ENCODE measurements at places on chromosomes 5 and 9.
A peak's percentile ranks its signal among the peaks of the same experiment; 100 is the strongest.

- DNase-seq, result peak; percentile 33
Measured at GRCh38 chr9:119968836-119969707, 599.8 kb upstream of the BRINP1 start.

DNA sequence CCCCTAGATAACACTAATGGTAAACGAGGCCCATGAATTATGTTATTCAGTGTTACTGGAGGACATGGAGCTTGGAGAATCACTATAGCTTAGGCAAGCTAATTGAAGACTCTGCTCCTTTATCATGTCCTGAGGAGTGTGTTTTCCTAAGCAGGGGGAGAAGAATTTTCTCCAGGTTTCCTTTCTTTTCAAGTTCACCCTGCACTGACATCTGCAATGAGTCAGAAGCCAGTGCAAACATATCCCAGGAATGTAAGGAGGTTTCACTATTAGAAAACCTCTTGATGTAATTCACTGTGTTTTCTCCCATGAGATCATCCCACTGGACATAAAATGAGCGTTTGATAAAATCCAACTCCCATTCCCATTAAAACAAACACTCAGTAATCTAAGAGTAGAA is 75.6 kb downstream of the DMRT2 start:
- DNase-seq, result no peak

GRCh38 chr9:36336131-36336907 is 63.8 kb downstream of the RNF38 start:
- DNase-seq, result no peak

DNA sequence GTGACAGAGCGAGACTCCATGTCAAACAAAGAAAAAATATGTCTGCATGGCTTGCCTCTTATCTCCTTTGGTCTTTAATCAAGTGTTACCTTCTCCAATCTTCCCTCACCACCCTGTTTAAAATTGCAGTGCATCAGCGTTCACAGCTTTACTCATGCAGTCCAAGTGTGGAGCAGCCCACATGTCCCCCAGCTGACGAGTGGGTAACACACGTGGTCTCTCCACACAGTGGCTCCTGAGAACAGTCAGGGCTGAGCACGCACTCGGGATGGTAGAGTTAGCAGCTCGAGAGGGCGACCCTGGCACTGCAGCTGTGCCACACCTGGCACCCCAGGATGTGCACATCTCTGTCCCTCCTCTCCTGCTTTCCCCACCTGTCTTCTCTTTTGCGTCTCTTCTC is 25.9 kb upstream of the CFAP157 start:
- DNase-seq, result no peak

DNA sequence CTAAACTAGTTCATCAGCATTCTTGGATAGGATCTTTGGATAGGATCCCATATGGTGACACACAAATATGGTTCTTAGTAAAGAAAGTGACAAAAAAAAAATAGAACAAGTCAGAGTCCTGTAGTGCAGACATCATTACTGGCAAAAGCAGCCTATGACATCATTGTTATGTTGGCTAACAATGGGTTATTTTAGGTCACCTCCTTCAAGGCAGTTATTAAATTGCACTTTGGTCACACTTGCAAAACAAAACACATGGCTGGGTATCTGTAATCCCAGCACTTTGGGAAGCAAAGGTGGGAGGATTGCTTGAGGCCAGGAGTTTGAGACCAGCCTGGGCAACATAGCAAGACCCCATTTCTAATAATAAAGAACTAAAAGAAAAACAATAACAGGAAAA is 185.9 kb downstream of the KIAA0825 start:
- DNase-seq, result no peak

- DNase-seq, result no peak
Measured at GRCh38 chr5:35172533-35172932, 57.8 kb downstream of the PRLR start.

DNA sequence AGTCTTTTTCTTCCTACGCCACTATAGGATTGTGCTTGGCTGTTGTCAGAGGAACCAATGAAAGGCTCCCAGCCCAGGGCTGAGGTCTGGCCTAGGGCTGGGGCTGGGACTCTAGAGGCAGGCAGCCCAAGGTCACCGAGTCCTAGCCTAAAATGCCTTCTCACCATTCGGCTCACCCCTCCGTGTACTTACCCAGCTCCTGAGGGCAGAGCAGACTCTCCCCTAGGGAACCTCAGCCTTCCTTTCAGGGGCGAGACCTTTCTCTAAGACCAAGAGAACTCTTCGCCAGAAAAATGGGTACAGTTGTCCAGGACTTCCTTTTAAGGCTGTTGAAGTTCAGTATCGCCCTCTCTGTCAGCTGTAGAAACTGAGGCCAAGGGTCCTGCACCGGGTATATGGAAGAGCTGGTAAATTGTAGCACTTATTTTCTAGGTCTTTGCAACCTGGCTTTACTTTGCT is 1.7 kb upstream of the SPRY4 start:
- DNase-seq, result no peak

GRCh38 chr5:159921721-159922120 is 5.4 kb downstream of the ADRA1B start:
- DNase-seq, result no peak

- no peak for DNase-seq
Measured at GRCh38 chr9:132214027-132214622, 52.3 kb downstream of the NTNG2 start.

GRCh38 chr9:121324755-121325154 is 45.3 kb downstream of the STOM start:
- DNase-seq, result no peak

DNA sequence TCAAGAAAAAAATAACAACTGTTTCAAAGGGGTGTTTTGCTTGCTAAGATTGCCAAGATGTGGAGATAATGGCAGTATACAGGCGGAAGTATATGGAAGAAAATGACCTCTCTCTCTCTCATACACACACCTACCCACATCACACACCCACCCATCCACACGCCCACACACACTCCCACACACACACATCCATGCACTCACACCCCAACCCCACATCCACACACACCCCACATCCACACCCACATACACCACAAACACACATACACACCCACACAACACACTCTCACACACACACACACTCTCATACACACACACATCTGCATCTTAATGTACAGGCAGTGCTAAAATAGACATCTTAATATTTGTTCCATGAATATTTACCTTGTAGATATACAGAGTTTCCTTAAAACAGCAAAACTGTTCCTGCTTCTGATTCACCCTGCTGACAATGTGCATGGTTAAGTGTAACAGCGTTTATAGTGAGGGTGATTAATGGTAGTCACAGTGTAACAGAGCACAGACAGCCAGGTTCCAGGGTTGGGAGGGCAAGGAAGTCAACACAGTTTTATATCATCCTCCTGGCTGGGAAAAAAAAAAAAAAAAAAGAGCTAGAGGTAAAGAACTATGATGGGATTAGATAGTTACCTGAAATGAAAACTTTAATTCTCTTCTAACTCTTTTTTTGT is 8.3 kb downstream of the BHMT2 start:
- DNase-seq, result no peak

- DNase-seq, result peak; percentile 35
Measured at GRCh38 chr9:109349421-109349846, 28.6 kb upstream of the EPB41L4B start.

GRCh38 chr5:128572051-128572929 is 34.2 kb upstream of the FBN2 start:
- no peak for DNase-seq

DNA sequence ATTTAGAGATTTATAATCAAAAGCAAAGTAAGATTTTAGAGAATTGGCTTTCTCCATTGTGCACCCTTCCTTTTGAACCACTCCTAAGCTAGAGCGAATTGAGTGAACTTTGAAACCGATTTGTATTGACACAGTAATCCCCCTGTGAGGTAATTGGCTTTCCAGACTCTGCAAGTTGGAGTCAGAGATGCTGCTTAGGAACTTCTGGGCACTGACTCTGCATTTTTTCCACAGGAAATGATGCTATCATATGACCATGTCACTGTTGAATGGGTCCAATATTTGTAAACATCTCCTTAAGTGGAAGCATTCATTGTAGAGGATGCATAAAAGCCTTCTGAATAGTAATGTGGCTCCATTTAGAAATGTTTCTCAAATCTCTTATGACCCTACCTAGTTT is 394.4 kb upstream of the ZNF608 start:
- DNase-seq, result no peak

DNA sequence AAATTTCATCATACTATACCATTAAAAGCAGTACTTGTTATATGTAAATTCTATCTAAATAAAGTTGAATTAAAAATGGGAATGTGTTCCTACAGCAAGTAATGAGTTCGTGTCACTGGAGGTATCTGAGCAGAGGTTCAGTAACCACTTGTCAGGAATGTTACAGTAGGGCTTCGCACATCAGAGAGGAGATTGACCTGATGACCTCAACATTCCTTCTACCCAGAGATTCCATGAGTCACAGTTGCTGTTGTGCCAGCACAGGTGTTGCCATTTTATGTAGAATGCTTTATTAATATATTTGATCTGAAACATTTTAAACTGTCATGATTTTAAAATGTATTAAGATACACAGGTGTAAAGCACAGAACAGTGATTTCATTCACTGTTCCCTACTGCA is 60.3 kb downstream of the STX17 start:
- peak; percentile 79 for DNase-seq

DNA sequence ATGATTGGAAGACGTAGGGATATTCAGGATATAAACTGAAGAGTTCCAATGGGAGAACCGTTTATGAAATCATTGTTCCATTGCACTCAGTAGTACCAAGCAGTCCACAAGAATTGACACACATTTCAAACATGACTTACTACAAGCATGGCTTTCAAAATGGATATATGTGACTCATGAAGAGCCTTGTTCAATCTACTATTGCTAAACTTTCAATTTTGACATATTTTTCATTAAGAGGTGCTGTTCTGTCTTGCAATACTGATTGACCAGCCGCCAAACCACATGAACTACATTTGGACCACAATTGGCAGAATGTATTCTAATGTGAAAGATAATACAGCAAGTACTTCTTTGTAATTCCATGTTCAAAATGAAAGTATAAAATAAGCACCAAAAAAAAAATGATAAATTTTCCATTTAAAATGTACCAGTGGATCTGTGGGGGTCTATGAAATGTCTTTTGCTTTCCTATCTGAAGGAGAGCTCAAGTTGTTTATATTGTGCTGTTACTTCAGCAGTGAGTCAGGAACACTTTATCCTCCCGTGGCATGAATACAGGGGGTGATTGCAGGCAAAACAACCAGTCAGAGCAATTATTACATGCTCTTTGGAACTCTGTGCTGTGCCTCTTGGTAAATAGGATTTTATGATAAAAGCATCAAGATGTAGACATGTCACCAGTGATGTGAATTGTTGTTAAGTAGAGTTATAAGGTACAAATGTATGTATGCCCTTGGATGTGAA is 366.0 kb downstream of the ARRDC3 start:
- DNase-seq, result no peak

GRCh38 chr9:13718539-13718938 is 439.0 kb upstream of the MPDZ start:
- DNase-seq, result no peak

GRCh38 chr5:124979251-124979650 is 232.8 kb upstream of the ZNF608 start:
- no peak for DNase-seq

GRCh38 chr5:154242442-154242841 is 51.9 kb downstream of the GALNT10 start:
- no peak for DNase-seq

GRCh38 chr9:127277099-127277498 is 12.5 kb downstream of the GARNL3 start:
- DNase-seq, result no peak

DNA sequence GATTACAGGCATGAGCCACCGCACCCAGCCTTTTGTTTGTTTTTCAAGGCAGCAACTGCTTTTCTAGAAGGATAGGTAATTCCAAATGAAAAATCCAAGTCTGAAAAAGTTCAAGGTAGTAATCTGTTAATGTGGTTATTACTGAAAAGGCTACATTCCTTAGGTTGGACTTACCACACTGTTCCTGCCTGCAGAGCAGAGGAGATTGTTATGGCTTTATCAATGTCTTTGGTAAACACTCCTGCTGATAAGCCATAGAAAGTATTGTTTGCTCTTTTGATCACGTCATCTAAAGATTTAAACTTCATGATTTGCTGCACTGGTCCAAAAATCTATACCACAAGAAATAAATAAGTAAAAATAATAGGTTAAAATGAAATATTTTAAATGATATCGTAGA is 43.4 kb downstream of the ALDH1A1 start:
- no peak for DNase-seq

- no peak for DNase-seq
Measured at GRCh38 chr5:135487037-135487395, 34.9 kb upstream of the TIFAB start.

DNA sequence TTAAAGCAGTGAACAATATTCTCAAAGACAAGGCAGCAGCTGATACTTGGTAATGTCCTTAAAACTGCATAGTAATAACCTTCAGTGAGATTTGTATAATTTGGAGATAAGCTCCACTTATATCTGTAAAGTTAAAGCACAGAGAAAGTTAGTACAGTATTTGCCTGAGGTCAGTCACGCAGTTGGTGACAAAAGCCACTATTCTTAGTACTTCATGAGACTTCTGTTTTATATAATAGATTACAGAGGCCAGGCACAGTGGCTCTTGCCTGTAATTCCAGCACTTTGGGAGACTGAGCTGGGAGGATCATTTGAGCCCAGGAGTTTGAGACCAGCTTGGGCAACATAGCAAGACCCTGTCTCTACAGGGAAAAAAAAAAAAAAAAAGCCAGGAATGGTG is 266.4 kb upstream of the DMRT1 start:
- DNase-seq, result no peak

- DNase-seq, result no peak
Measured at GRCh38 chr5:96317945-96318344, 115.1 kb downstream of the PCSK1 start.

DNA sequence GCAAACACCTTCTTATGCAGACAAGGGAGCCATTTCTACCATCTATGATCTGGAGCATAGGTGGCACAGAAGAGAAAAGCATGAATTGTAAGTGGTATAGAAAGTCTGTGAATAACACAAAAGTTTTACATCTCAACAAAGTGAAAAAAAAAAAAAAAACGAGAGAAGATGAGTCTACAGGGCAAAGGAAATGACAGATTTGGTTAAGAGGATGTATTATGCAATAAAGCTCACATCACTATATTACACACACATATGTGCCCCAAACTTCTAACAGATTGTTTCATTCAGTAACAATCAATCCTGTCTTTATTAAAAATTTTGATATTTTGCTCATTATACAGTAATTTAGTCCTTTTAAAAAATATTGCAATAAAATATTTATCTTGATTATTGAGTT is 49.8 kb downstream of the CERT1 start:
- no peak for DNase-seq
